Natural killer cell treated with Interleukin-12 subunit alpha and Interleukin-12 subunit beta and Interleukin-15 and Interleukin-18, amount 100 ng/mL, for 72 hours (primary cell): ENCODE measurements at places on chromosomes 5 and 9.

- H3K27ac ChIP-seq, result no peak overlapping the region
- no peak for DNase-seq
- peaks cover 61% of the 10 kb centered on the region for H3K27me3 ChIP-seq
- peak overlapping the region; percentile 87 for H3K4me3 ChIP-seq
- peaks cover 10% of the 10 kb centered on the region for H3K4me1 ChIP-seq
- H3K36me3 ChIP-seq, result no peaks in the 10 kb centered on the region
Measured at GRCh38 chr9:4298255-4299004, 1.4 kb downstream of the GLIS3 start.

GRCh38 chr9:24127519-24127918 is 301.5 kb upstream of the ELAVL2 start:
- no peak overlapping the region for H3K27ac ChIP-seq
- H3K4me3 ChIP-seq, result no peak overlapping the region
- no peaks in the 10 kb centered on the region for H3K36me3 ChIP-seq
- DNase-seq, result no peak
- H3K4me1 ChIP-seq, result no peaks in the 10 kb centered on the region

DNA sequence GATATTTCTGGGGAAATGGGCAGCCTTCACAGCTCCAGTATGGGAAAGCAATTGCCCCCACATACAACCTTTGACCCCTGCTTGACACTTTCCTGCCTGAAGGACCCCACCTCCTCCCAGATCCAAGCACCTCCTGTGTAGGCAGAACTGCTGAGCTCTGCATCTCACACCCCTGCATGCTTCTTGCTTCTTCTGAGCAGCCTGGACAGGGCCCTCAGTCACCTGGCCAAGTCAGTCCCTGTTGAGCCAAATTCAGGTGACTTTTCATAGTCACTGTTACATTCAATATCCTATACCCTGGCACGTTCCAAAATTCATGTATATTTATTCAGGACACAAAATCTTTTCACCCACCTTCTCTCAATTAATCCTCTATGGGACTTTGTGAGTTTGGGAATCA is 30.4 kb upstream of the CTSL start:
- no peak for DNase-seq
- H3K4me1 ChIP-seq, result no peaks in the 10 kb centered on the region
- no peak overlapping the region for H3K4me3 ChIP-seq

GRCh38 chr9:27565696-27566095 is 7.6 kb downstream of the C9orf72 start:
- no peak overlapping the region for H3K27ac ChIP-seq
- H3K4me3 ChIP-seq, result no peak overlapping the region
- no peak for DNase-seq
- H3K36me3 ChIP-seq, result peaks cover 6% of the 10 kb centered on the region

DNA sequence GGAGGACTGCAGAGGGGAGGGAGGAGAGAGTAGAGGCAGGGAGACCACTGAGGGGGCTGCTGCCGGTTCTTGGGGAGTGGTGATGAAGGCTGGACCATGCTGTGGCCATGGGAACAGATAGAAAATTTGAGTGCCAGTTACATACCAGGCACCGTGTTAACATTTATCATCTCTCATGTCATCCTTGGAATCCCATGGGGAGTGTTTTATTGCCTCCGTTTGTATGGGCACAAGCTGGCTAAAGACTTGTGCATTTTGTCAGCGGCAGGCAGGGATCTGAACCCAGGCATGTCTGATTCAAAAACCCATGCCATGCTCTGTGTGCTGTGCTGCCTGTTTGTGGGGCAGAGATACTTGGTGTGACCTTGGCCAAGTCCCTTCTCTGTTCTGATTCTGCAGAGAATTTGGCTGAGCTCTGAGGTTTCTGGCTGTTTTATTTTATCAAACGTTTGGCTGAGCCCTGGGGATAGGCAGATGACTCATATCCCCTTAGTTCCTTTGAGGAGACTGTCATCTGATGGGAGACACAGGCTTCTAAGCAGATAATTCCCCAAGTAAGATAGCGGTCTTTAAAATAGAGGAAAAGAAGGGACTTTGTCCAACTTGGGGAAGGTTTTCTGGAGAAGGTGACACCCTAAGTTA is 22.2 kb downstream of the COL27A1 start:
- H3K4me1 ChIP-seq, result no peaks in the 10 kb centered on the region
- no peak overlapping the region for H3K27ac ChIP-seq
- H3K4me3 ChIP-seq, result no peak overlapping the region
- H3K27me3 ChIP-seq, result no peaks in the 10 kb centered on the region
- no peaks in the 10 kb centered on the region for H3K36me3 ChIP-seq

DNA sequence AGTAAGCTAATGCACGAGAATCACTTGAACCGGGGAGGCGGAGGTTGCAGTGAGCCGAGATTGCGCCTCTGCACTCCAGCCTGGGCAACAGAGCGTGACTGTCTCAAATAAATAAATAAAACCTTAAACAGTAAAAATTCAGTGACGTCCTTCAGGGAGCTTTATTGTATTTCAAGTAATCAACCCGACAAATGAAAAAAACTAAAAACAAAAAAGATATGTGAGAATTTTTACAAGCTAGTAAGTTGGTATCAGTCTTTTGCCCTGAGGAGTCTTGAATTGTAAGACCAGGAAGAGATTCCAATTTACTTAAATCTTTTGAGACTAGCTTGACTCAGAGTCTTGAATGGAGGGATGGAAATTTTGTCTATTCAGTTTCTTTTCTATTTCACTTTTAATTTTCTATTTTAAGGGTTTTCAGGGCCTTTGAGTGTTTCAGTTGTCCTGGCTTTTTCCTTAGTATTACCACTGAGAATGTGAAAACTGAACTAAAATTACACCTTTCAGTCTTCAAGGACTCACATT is 126.0 kb upstream of the DHFR start:
- H3K27me3 ChIP-seq, result no peaks in the 10 kb centered on the region
- H3K27ac ChIP-seq, result no peak overlapping the region
- peaks cover 5% of the 10 kb centered on the region for H3K36me3 ChIP-seq
- H3K4me3 ChIP-seq, result no peak overlapping the region
- H3K4me1 ChIP-seq, result peaks cover 15% of the 10 kb centered on the region

- H3K36me3 ChIP-seq, result no peaks in the 10 kb centered on the region
- no peaks in the 10 kb centered on the region for H3K4me1 ChIP-seq
- H3K27ac ChIP-seq, result no peak overlapping the region
- H3K27me3 ChIP-seq, result peaks cover 4% of the 10 kb centered on the region
- no peak for DNase-seq
Measured at GRCh38 chr9:84146893-84147710, 166.5 kb downstream of the RMI1 start.

DNA sequence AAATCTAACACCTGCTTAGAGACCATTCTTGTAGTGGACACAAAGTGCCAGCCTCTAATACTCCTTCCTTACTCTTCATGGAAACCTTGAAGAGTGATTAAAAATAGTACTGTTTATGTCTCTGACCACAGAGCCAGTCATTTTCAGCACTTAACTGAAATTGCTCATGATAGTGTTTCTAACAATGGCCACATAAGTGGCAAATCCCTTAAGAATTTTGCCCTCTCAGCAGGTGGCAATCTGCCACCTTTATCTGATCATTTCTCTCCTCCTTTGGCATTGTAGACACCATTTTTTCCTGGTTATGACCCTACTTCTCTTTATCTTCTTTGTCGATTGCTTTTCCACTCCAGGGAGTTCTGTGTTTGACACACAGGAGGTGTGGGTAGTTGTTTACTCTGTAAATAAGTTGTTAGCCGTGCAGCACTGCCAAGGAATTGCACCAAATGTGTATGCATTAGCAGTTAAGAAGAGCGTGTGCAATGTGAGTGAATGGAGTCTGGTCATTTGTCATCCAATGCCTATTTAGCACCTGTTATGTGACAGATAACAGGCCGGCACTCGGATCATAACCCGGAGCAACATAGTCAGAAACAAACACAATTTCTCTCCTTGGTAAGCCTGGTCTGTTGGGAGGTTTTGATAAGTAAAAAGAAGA is 36.8 kb upstream of the STARD4 start:
- no peak for DNase-seq
- no peaks in the 10 kb centered on the region for H3K36me3 ChIP-seq
- peak overlapping the region; percentile 64 for H3K27ac ChIP-seq
- H3K27me3 ChIP-seq, result peaks cover 3% of the 10 kb centered on the region

DNA sequence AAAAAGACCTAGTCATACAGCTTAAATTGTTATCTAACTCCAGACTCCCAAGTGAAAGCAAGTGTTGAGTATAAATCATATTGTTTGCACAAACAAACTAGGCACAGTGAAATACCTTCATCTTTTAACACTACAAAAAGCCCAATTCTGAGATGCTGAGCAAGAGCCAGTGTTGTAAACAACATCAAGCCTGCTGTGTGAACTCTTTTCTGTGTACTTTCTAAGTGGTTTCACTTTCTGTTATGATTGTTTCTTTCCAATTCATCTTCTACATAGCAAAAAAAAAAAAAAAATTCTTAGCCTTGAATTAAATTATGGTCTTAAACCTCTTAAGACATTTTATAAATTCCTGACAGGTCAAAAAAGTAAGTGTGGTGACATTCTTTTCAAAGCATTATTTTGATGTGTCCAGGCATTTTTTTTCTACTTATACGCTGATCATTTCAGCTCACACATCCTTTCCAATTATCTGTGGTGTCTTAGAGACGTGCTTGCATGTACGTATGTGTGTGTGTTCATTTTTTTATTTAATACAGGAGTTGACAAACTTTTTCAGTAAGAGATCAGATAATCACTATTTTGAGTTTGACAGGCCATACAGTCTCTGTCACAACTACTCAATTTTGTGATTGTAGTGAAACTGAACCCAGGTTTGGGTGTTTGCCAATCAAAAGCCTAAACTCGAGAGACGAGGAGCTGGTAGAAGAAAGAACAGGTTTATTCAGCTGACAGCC is 556.1 kb downstream of the CDH9 start:
- no peaks in the 10 kb centered on the region for H3K27me3 ChIP-seq
- DNase-seq, result no peak
- H3K36me3 ChIP-seq, result peaks cover 5% of the 10 kb centered on the region
- no peak overlapping the region for H3K27ac ChIP-seq

DNA sequence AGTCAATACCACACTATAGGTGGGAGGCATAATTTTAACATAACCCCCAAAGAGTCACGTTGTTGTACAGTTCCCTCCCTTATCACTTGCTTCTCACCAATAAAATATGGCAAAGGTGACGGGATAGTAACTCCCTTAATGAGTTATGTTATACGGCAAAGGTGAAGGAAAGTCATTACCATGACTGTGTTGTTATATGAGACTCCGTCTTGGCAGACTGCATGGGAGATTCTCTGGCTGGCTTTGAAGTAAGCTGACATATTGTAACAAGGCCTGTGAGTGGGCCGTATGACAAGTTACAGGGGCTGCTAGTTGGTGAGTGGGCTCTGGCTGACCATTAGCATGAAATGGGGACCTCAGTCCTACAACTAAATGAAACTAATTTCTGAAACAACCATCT is 366.4 kb upstream of the FTMT start:
- no peaks in the 10 kb centered on the region for H3K4me1 ChIP-seq
- no peaks in the 10 kb centered on the region for H3K27me3 ChIP-seq
- H3K36me3 ChIP-seq, result no peaks in the 10 kb centered on the region
- no peak overlapping the region for H3K4me3 ChIP-seq
- DNase-seq, result no peak

GRCh38 chr9:74172874-74173273 is 324.3 kb upstream of the RORB start:
- peaks cover 5% of the 10 kb centered on the region for H3K4me1 ChIP-seq
- no peak for DNase-seq
- H3K36me3 ChIP-seq, result peaks cover 6% of the 10 kb centered on the region
- no peak overlapping the region for H3K4me3 ChIP-seq
